ENCODE measurements at places on chromosomes 6 and 20.

GRCh38 chr20:38460040-38460623, 12.5 kb upstream of the RALGAPB start:
- DNase-seq, result no peak

GRCh38 chr6:130019326-130020072, 1.1 kb downstream of the L3MBTL3 start:
- DNase-seq, result peak; percentile 17

DNA sequence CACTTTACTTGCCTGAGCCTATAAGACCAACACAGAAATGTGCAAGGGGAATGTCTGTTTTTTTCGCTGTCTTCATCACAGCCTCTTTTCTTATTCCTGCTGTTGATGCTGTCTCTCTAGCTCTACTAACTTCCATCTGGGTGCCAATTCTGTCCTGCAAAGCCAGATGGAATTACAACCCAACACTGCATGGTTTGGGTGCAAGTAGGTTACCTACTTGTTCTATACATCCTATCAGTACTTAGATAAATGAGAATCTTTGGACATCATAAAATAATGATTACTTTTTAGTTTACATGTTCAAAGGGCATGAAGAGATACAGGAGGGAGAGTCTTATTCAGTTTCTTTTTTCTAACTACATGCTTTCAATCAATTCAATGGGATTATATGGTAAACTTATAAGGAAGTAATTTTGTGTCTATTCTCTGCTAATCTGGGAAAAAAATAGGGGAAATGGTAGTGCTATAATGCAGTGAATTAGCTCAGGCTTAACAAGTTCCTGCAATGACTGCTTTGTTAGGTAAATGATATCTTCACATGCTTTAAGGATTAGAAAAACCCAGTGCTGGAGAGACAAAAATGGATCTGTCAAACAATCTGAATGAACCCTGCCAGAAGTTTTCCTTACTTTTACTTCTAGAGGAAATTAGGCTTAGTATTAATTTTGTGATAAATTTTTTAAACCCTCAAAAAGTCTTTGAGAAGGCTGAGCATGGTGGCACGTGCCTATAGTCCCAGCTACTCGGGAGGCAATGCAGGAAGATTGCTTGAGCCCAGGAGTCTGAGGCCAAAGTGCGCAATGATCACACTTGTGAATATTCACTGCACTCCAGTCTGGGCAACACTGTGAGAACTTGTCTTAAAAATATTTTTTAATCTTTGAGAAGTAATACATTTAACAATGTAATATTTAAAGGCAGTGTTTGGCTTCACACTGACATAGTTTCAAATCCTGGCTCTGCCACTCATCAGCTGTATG, 86.5 kb upstream of the E2F3 start:
- DNase-seq, result no peak

- DNase-seq, result no peak
Measured at GRCh38 chr6:1613346-1613687, 3.6 kb downstream of the FOXC1 start.

DNA sequence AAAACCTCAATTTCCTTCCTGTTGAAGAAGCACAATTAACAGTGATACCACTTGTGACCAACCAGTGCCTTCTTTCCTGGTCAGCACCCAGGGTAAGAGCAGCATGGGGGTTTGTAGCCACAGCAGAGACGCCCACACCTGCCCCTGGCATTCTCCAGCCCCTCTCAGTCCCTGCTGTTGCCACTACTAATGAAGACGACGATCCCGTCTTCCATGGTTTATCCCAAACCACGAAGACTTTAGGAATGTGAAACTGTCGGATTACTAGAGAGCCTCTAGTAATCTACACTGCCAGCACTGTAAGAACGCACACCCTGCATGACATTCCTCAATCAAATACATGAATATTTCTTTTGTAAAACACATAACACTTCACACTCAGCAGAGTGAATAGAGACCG, 60.0 kb downstream of the GINS1 start:
- DNase-seq, result no peak

DNA sequence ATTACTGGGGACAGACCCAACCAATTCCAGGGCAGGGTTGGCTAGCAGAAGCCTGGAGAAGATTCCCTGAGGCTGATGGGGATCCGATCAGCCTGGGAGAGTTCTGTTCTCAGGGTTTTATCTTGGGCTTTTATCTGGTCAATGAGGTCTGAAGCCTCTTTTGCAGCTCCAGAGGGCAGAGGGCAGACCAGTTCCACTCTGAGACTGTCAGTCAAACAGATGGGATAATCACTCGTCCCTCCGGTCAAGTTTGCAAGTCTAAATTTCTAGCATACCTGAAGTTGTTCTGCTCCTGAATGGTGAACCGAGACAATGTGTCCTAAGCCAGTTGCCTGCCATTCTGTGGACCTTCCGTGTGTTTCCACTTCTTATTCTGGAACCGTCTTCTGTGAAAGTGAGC, 3.0 kb upstream of the MAS1 start:
- DNase-seq, result no peak

DNA sequence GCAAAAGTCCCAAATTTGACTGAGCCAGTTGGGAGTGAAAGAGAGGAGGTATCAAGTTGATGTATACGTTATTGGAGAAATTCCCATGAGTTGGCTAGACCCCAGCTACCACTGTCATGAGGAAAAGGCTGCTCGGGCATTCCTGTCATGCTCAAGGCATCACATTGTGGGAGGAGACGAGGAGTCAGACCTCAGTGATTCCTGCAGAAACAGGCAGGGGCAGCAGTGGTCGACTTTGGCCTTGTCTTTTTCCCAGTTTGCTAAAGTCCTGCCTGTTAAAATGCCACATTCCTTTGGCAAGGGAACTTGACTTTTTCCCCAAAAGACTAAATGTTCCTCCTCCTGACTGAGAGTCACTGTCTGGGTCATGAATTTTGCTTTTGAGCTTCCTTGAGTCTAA, 295.5 kb upstream of the HS3ST5 start:
- DNase-seq, result no peak

GRCh38 chr20:33821270-33821836, 10.2 kb downstream of the CHMP4B start:
- DNase-seq, result no peak

All from T-helper 1 cell (primary cell).